ENCODE measurements at places on chromosomes 1 and 21. TPM values are rescaled to one million over a fixed set of nuclear protein-coding genes. Genes with fewer than 3 reads are reported as not detected.

Gene DESI2
- 114 TPM for total RNA-seq

Gene C1orf115
- total RNA-seq: 3.8 TPM

Gene CCDC185
- not detected for total RNA-seq

Gene CD5L
- total RNA-seq: not detected

Gene ZC3H11A
- total RNA-seq: 162 TPM

Gene PDC
- not detected for total RNA-seq
